Esophagus squamous epithelium (tissue), 5 donors: ENCODE measurements at places on chromosomes 4 and X. TPM values are rescaled to one million over a fixed set of nuclear protein-coding genes. Genes with fewer than 3 reads are reported as not detected.

DNA sequence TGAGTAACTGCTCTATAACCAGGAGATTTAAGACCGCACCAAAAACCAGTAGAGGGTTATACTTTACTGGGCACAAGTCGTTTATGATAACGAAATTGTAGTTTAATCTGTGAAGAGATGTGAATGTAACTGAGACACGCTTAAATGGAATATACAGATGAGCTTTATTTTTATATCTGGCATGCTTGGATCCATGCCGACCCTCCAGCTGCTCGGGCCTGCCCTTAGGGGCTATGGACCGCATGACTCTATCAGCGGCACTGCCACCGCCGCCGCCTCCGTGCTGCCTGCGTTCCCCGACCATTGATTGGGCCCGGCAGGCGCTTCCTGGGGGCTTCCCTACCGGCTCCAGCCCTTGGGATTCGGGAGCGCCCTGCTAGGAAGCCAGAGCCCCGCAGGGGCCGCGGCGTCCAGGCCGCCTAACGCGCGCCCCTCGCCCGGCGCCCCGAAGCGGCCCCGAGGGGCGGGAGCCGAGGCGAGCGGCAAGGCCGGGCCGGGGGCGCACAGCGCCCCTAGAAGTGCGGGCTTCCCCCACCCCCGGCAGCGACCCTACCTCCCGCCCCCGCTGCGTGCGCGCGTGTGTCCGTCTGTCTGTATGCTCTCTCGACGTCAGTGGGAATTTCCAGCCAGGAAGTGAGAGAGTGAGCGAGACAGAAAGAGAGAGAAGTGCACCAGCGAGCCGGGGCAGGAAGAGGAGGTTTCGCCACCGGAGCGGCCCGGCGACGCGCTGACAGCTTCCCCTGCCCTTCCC is at the start of gene NFKB1:
Gene NFKB1, plus strand, starts transcription at position 664 of the 751 bp plus-strand sequence. CDS start 24,160 bp downstream, outside the sequence.
- H3K27ac ChIP-seq = peak within 1 kb of the TSS; percentile 100
- peaks cover 18% of the 10 kb centered on the region for H3K4me1 ChIP-seq
- H3K4me3 ChIP-seq = peak within 1 kb of the TSS; percentile 96
- no peaks in the 10 kb centered on the region for H3K27me3 ChIP-seq
- H3K36me3 ChIP-seq = no peaks in the 10 kb centered on the region

TMPRSS11A gene
- total RNA-seq = 36.6 TPM

ADH1B gene
- total RNA-seq = 12.9 TPM

- H3K27ac ChIP-seq = peak overlapping the region; percentile 76
- peak overlapping the region; percentile 25 for H3K4me3 ChIP-seq
- no peaks in the 10 kb centered on the region for H3K27me3 ChIP-seq
- no peak for DNase-seq
- peaks cover 24% of the 10 kb centered on the region for H3K36me3 ChIP-seq
These were observed 1.2 kb upstream of the CDK16 start for GRCh38 chrX:47217121-47217851.

DNA sequence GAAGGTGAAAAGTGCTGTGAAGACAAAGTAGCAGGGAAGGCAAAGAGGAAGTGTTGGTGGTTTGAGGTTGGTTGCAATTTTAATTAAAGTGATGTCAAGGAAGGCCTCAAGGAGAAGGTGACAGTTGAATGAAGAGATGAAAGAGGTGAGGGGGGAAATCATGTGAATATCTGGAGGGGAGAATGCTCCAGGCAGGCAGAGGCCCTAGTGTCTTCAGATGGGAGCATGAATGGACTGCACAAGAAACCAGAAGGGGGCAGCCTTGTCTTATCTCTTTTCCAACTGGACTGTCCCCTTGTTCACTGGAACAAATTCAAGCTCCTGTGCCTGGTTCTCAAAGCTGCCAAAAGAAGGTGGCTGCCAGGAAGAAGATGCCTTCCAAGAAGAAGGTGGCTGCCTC is 68.4 kb downstream of the MAOB start:
- H3K36me3 ChIP-seq = no peaks in the 10 kb centered on the region
- no peak overlapping the region for H3K27ac ChIP-seq
- no peak overlapping the region for H3K4me3 ChIP-seq
- DNase-seq = no peak

DNA sequence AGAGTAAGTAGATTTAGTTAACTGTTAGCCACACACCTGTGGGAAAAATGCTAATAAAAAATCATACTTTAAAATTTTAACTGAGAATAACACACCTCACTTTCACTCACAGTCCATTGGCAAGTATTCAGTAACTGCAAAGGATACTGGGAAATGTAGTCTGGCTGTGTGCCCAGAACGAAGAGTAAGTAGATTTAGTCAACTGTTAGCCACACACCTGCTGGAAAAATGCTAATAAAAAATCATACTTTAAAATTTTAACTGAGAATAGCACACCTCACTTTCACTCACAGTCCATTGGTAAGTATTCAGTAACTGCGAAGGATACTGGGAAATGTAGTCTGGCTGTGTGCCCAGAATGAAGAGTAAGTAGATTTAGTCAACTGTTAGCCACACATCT is 178.4 kb upstream of the NWD2 start:
- H3K4me3 ChIP-seq = no peak overlapping the region
- no peaks in the 10 kb centered on the region for H3K4me1 ChIP-seq
- no peak overlapping the region for H3K27ac ChIP-seq

DNA sequence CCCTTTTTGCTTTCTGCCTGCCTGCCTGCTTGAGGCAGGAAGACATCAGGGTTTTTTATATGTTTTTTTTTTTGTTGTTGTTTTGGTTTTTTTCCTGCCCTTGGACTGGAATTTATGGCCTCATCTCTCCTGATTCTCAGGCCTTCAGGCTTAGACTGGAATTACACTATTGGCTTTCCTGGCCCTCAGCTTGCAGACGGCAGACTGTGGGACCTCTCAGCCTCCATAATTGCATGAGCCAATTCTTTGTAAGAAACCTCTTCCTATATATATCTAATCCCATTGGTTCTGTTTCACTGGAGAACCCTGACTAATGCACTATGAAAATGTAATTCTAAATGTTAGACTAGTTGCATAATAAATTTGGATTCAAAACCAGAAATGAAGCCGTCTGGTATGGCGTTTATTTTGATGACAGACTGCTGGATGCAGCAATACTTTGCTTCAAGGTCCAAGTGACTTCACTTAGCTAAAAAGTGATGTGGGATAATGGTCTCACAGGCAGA is 59.0 kb downstream of the SEL1L3 start:
- no peaks in the 10 kb centered on the region for H3K4me1 ChIP-seq
- no peak for DNase-seq
- H3K36me3 ChIP-seq = no peaks in the 10 kb centered on the region

SUPT20HL2 gene
- not detected for total RNA-seq

EOLA2 gene
- 19.8 TPM for total RNA-seq

DNA sequence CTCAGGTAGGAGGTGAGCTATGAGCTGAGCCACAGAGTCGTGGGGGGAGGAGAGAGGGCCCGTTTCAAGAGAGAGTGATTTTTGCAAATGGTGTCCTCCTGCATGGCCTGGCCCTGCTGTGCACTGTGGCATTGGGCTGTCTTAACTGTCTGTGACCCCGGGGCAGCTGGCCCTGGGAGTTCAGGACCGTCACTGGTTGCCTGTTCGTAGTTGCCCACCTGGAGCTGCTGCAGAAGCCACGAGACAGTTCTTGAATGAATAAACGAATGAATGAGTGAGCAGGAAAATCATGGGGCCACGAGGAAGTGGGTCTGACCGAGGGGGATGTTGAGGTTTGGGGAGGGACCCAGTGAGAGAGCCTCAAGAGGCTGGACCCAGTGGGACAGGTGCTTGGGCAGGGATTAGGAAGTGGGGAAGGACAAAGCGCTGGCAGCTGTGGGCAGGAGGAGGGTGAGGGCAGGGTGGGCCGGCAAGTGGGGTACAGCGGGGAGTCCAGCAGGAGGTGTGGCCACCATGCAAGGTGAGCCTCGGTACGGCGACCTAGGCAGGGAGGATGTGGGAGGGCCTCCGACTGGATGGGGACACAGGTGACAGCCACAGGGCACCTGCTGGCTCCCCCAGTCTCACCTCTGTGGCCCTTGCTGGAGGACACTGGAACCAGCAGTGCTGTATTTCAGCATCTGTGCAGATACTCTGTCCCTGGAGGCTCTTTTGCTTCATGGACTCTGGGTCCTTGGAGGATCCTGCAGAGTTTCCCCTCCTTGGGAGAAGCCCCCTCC is 10.2 kb downstream of the RGS12 start:
- peaks cover 80% of the 10 kb centered on the region for H3K4me1 ChIP-seq
- no peak for DNase-seq
- no peak overlapping the region for H3K27ac ChIP-seq

- H3K27ac ChIP-seq = no peak overlapping the region
- DNase-seq = no peak
- no peak overlapping the region for H3K4me3 ChIP-seq
- H3K27me3 ChIP-seq = no peaks in the 10 kb centered on the region
- no peaks in the 10 kb centered on the region for H3K36me3 ChIP-seq
These were observed 59.2 kb downstream of the FAM47A start for GRCh38 chrX:34072906-34073305.

DNA sequence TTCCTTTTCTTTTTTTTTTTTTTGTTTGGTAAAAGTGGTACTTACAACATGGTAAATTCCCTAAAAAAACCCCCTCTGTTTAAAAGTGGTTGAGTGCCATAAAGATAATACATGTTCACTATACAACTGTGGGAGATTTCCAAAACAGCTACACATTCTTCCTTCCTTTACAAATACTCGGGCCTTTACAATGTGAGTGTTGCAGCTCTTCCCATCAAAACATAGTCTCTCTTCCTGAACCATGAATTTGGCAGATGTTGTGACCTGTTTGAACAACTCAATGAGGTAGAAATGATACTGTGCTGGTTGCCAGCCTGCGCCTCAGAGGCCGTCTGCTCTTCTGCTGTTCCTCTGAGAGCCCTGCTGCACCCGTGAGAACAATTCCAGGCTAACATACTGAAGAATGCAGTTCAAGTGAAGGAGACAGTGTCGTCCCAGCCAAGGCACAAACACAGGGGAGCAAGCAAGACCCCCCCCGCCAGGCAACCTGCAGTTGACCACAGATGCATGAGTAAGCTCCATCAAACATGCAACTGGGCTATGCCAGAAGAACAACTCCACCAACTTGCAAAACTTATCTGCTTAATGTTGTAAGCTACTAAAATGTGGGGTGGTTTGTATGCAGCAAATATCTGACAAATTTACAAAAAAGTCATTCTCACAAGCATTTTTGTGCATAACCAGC is 645.0 kb downstream of the PCDH7 start:
- no peak for DNase-seq
- H3K4me3 ChIP-seq = no peak overlapping the region
- no peaks in the 10 kb centered on the region for H3K27me3 ChIP-seq
- H3K36me3 ChIP-seq = no peaks in the 10 kb centered on the region

GRCh38 chr4:108168671-108169523 is at the start of gene LEF1:
Gene LEF1 (minus strand): TSS chr4:108168932. CDS start chr4:108167767, 1,165 bp downstream.
- peak within 1 kb of the TSS; percentile 45 for H3K27ac ChIP-seq
- peaks cover 16% of the 10 kb centered on the region for H3K27me3 ChIP-seq

DNA sequence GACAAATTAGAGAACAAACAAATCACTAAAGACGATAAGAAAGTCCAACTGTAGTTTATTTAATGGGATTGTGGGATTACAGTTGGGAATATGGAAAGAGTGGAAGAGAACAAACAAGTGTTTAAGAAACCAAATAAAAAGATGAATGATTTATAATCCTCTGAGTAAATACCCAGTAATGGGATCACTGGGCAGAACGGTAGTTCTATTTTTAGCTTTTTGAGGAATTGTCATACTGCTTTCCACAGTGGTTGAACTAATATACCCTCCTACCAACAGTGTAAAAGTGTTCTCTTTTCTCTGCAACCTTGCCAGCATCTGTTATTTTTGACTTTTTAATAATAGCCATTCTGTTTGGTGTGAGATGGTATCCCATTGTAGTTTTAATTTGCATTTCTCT is 15.0 kb downstream of the C4orf51 start:
- no peak overlapping the region for H3K27ac ChIP-seq
- DNase-seq = no peak
- H3K4me1 ChIP-seq = no peaks in the 10 kb centered on the region
- no peaks in the 10 kb centered on the region for H3K27me3 ChIP-seq

- no peak overlapping the region for H3K4me3 ChIP-seq
- no peak overlapping the region for H3K27ac ChIP-seq
- H3K4me1 ChIP-seq = no peaks in the 10 kb centered on the region
- H3K27me3 ChIP-seq = no peaks in the 10 kb centered on the region
These were observed 25.1 kb downstream of the OCRL start for GRCh38 chrX:129565046-129565650.

HSFX3 gene
- total RNA-seq = not detected

DNA sequence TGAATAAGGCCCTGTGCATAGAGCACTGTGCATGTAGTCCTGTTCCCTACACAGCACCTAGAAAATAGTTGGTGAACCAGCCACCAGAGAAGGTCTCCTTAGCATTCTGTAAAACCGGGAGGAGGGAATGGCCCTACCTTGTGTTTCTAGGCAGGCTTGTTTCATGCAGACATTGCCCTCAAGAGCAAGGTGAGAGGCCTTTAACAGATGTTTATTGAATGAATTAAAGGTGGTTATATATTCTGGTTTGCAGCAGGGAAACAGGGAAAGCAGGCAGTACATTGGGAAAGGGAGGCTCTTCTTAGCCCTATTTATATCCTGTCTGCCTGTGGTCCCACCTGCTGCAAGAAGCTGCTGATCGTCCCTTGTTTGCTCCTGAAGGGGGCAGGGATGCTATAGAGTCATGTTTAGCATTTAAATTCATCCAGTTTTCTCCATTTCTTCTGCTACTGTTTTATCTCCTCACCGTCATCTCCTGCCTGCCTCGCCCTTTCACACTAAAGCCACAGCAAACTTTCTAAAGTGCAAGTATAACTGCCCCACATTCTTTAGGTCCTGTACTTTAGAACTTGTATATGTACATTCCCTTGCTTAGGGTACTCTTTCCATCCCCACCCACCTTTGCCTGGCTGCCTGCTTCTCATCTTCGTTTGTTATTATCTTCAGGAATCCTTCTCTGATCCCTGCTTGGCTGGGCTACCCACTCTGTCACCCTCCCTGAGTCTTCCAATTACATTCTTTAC is 60.3 kb downstream of the EGF start:
- no peaks in the 10 kb centered on the region for H3K27me3 ChIP-seq
- no peaks in the 10 kb centered on the region for H3K36me3 ChIP-seq
- H3K4me1 ChIP-seq = peaks cover 23% of the 10 kb centered on the region

PDLIM3 gene
- total RNA-seq = 13.9 TPM

DNA sequence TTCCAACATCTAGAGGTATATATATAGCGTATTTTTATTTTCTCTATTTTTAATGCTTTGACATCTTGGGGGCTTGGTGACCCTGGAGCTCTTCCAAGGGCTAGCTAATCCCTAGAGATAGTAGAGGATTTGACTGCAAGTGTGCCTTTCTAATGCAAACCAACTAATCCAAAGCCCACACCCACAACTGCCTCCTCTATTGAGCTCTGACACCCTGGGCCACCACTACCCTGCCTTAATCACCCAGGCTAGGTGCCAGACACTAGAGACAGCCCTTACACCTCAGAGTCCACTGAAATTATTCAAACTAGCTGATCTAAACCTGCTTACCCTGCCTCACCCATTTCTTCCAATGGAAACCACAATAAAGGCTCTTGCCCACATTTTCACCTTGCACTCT is 69.6 kb upstream of the ATXN3L start:
- no peaks in the 10 kb centered on the region for H3K27me3 ChIP-seq
- H3K4me3 ChIP-seq = no peak overlapping the region
- no peak for DNase-seq
- no peak overlapping the region for H3K27ac ChIP-seq
- no peaks in the 10 kb centered on the region for H3K36me3 ChIP-seq
